ENCODE measurements at places on chromosomes 7 and 10.

DNA sequence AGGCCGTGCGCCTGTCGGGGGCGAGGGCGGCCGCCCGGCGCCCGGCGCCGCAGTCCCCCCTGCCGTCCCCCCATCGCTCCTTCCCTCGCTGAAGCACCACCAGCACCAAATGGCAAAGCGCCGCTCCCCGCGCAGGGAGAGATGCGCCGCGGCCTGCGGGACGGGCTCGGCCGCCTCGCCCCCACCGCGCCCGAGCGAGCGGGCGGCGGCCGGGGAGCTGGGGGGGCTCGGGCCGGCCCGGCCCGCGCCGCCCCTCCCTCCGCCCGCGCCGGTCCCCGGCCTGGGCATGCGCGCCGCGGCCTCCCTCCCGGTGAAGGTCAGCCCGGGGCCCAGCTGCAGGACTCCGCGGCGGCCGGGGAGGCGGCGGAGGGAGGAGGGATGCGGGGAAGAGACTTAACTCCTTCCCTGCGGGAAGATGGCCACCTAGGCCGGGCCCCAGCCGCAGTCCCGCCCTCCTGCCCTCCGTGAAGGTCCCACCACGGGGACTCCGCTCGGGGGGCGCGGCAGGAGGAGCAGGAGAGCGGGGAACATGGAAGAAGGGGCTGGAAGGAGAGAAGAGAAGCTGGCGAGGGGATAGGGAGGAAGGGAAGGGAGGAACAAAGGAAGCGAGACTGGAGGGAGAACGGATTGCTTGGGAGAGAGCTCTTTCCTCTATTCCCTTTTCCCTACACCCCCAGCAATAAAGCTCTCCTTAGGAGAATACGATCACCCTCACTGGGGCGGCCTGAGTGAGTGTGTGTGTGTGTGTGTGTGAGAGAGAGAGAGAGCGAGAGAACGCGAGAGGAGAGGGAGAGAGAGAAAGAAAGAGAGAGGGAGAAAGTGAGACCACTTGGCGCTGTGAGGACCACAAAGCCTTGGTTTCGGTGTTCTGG is 3.4 kb upstream of the SMARCD3 start:
- DNase-seq = no peak

DNA sequence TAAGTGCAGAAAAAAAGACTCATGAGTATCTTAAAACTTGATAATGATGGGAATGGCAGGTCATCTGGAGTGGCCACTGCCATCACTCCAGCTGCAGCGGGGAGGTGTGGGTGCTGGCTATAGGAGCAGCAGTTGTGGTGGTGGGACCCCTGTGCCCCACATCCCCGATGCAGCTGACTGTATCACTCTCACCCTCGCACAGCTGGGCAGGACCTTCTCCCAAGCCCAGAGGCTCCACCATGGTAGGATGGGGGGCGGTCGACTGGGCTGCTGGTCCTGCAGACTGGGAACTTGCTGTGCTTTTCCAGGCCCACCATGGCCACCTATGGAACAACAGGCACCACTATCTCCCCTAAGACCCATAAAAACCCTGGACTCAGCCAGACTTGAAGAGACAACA is 844.4 kb downstream of the SORCS1 start:
- no peak for DNase-seq

- DNase-seq = no peak
Observed at GRCh38 chr7:48411619-48412018, 240.4 kb downstream of the ABCA13 start.

- DNase-seq = no peak
Observed at GRCh38 chr7:47455872-47456185, 126.1 kb downstream of the TNS3 start.

- no peak for DNase-seq
Observed at GRCh38 chr10:120727001-120727400, 124.2 kb upstream of the WDR11 start.

DNA sequence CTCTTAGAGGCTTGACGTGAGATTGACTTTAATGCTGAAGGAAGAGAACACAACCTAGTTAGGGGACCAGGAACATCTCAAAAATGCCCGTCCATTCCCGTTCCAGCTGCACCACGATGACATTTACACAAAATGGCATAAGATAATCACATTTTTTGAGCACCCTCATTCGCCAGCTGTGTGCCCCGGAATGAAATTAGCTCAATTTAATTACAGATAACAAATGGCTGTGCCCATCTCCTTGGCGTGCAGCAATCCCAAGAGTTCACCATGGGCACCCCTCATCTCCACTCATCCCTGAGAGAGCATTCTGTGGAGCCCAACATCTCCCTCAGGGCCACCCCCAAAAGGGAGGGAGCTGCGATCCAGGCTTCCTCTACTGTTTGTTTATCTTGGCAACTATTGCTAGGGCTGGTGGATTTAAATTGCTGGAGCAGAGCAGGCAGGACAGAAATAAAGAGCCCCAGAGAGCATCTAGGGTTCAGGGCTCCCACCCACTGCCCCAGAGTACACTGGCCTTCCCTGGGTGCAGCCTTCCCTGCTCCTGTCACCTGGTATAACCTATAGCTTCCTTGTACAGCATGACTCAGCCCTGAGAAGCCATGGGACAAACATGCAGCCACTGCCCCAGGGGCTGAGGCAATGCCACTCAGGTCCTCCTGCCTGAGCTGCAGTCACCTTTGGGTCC is 263.5 kb downstream of the ZEB1 start:
- DNase-seq = no peak

DNA sequence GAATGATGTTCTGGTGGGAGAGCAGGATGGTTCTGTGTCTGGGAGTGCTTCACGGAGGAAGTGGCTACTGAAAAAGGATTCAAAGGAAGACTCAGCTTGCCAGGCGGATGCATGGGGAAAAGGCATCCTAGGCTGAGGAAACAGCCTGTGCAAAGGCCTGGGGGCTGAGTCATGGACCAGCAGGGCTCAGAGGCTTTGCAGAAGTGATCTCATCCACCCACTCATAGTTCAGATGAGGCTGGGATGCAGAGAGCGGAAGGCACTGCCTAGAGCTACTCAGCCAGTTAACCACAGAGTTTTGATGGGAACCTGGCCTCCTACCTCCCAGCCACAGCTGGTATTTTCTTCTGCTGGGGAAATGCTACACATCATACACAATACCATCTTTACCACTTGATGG is 15.8 kb upstream of the ADAMTS14 start:
- no peak for DNase-seq

DNA sequence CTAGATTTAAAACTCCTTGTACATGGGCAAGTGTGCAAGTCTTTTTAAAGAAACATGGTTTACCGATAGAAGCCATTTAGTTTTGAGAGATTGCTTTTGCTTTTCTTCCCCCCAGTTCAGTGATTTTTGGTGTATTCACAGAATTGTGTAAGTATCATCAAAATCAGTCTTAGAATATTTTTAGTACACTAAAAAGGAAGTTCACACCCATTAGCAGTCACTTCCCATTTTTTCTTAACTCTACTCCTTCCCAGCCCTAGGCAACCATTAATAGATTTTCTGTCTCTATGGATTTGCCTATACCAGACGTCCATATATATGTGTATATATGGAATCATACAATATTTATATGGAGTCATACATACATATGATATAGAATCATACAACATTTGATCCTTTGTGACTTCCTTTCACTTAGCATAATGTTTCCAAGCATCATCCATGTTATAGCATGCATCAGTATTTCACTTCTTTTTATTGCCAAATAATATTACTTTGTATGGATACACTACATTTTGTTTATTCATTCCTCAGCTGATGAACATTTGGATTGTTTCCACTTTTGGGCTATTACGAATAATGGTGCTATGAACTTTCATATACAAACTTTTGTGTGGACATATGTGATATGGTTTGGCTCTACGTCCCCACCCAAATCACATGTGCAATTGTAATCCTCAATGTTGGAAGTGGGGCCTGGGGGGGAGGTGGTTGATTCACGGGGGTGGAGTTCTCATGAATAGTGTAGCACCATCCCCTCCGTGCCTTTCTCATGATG is 16.5 kb upstream of the ARL4A start:
- DNase-seq = no peak

GRCh38 chr7:129423700-129424410 is 10.4 kb upstream of the STRIP2 start:
- no peak for DNase-seq
